Lower lobe of right lung (tissue), 2 donors: ENCODE measurements at places on chromosomes 2 and 18.

DNA sequence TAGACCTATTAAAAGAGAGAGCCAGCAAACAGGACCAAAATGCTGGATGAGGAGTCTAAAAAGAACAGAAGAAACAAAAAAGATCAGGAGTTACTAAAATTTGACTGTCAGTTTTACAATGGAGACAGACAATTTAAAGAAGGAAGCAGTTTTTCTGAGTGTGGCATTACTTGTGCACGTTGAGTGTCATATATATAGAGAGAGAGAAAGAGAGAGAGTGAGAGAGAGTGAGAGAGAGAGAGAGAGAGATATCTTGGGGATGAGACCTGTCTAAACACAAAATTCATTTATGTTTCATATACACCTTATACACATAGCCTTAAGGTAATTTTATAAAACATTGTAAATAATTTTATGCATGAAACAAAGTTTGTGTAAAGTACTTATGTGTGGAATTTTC lies 2.1 kb upstream of the GALNT3 start:
- DNase-seq, result no peak

DNA sequence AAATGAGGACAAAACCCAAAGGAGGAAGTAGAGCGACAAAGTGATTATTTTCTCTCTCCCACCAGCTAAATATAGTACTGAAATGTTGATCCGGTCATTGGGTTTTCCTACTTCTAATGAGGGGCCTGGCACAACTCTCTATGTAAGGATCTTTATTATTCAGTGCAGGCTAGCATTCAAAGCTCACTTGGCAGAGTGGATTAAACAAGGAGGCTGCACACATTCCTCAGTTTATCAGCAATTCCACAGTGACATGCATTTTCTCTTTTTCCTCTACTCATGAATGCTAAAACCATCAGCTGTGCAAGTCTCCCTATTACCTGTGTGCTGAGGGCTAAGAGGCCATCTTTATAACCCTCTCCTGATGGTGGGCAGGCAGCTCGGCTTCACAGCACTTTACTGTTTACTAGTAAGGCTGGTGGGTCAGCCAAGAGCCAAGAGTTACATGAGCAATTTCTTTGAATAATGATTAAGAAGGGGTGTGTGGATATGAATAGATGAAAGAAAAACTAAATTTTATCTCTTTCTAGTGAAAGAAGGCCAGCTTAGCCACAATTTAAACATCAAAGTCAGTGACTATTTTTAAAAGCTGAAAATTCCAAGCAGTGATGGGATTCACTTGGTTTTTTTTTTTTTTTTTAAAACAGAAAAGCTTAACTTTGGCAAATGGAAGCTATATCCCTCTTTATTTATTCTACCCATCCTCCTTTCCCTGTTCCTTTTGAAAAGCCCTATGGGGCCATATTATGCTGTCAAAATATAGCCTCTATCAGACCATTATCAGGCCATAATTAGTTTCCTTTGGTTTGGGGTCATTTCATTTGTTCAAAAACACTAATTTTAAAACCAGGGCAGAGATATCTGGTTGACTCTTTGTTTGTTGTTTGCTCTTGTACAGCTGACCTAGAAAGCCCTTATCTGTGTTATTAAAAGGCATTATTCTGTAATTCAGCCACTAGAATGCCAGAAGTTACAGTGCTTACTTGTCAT lies 111.0 kb downstream of the RBM43 start:
- DNase-seq, result no peak

- DNase-seq, result peak; percentile 10
These were observed 30.2 kb upstream of the FAHD2A start for GRCh38 chr2:95372216-95372829.

DNA sequence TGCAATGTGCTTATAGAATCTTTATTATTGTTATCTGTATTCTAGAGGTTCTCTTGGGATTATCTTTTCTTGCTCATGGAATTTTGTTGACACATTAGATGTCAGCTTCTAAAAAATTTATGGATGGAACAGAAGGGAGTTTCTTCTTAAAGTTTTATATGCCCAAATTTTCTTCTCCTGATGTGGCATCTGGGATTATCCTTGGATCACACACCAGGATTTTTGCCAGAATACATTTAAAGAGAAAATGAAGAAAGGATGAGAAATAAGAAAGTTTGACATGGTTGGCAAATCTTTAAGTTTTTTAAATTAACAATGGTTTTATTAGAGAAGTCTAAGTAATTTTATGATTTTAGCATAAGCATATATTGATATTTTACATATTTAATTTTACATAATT lies 706.7 kb upstream of the TMEFF2 start:
- no peak for DNase-seq

DNA sequence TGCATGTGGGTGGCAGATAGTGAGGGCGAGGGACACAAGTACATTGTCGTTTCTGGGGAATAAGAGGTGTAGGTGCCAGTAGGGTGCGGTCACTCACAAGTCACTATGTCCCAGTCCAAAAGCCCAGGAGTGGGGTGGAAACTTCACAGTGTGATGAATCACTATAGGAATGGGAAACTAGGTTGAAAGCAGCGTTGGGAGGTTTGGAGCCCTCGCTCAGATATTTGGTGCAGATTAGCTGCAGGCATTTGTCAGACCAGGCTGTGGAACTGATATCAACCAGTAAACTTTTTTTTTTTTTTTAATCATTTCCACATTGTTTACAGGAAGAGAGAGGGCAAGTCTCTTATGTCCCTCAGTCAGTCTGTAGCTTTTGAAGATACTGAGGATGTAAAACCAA lies 121.8 kb downstream of the CERS6 start:
- no peak for DNase-seq

DNA sequence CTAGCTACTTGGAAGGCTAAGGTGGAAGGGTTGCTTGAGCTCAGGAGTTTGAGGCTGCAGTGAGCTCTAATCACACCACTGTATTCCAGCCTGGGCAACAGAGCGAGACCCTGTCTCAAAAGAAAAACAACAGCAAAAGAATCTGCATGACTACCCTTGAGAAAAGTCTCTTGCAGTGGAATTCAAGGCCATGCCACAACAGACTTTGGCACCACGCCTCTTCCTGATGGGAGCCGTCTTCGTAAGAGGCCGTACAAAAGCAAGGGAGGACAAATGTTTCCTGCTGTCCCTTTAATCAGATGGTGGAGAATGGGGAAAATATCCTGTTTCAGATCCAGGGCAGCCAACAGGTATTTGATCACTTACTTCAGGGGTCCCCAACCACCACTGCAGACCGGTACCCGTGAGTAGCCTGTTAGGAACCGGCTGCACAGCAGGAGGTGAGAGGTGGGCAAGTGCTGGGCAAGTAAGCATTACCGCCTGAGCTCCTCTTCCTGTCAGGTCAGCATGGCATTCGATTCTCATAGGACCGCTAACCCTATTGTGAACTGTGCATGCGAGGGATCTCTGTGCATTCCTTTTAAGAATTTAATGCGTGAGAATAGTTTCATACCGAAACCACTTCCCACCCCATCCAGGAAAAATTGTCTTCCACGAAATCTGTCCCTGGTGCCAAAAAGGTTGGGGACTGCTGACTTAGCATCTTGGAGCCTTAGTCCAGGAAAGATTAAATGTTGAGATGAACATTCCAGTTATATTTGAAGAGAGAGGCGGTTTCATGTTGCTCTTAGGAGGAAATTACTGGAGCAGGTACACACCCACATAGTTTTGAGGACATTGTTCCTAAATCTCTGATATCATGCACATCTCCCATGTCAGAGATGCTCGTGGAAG lies 94.4 kb upstream of the XPO1 start:
- no peak for DNase-seq

GRCh38 chr18:55912071-55912470 lies 324.1 kb upstream of the TCF4 start:
- no peak for DNase-seq
